ENCODE measurements at places on chromosomes 7 and 10.
A peak's percentile ranks its signal among the peaks of the same experiment; 100 is the strongest.

DNA sequence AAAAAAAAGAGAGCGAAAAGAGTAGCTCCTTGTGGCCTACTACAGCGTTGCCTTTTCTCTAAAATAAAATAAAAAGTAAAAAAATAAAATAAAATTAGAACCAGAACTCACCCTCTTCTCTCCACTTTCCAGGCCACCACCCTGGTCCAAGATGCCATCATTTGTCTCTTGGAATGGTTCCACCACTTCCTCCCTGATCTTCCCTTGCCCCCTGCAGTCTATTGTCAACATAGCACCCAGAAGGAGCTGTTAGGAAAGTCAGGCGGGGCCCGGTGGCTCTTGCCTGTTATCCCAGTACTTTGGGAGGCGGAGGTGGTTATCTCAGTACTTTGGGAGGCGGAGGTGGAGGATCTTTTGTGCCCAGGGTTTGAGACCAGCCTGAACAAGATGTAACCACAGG, 7.6 kb upstream of the GRID2IP start:
- DNase-seq, result peak; percentile 65

GRCh38 chr7:151732834-151733592, 143.9 kb downstream of the PRKAG2 start:
- DNase-seq, result no peak

GRCh38 chr7:151432658-151433521, 7.1 kb downstream of the CRYGN start:
- peak; percentile 91 for DNase-seq

- no peak for DNase-seq
Measured at GRCh38 chr7:128410451-128410753, 620 bp upstream of the IMPDH1 start.

DNA sequence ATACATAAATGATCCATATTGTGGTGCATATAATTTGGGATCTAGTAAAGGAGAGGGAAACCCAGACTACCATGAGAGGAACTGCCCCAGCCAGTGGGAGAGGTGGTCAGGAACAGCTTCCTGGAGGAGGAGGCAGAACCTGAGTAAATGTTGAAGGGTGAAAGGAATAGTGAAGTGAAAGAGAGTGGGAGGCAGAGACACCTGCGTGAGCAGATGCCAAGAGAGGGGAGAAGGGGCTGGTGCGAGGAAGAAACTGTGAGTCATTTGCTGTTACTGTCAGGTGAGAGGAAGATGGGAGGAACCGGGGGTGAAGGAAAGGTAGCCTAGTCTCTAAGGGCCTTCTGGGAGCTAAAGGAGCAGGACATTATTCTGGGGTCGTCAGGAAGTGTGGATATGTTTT, 294.8 kb downstream of the GRID1 start:
- DNase-seq, result no peak

DNA sequence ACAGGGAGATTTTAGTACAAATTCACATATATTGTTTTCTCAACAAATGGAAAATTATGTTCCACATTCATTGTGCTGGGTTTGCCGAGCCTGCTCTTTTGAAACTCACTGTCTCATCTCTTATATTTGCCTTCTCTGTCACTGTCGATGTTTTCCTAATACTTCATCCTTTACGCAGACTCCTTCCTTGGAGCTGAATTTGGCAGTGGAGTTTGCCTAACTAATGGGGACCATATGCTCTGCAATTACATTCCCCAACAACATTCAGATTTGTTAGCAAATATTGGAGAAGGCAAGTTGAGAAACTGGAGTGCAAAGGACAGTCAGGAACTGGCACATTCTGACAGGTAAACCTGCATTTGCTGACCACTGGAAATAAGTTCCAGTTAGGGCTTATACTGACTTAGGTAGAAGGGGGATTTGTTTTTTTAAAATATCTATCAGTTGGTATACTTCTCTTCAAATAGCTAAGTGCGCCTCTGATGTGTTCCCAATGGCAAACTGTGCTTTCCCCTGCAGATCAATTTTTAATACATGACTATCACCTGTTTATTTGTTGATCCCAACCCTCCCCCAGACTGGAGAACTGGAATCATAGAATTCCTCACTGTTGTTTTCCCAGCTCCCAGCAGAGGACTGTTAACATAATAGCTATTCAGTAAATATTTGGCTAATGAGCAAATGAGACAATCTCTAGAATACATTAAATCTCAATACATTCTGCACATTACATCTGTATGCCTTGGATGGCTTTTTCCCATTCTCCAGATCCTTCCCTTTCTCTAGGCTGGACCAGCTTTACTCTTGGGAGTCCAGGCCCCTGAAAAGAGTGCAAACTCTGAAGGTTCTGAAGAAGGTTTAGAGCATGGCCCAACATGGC, 769.3 kb downstream of the KCNMA1 start:
- DNase-seq, result no peak

DNA sequence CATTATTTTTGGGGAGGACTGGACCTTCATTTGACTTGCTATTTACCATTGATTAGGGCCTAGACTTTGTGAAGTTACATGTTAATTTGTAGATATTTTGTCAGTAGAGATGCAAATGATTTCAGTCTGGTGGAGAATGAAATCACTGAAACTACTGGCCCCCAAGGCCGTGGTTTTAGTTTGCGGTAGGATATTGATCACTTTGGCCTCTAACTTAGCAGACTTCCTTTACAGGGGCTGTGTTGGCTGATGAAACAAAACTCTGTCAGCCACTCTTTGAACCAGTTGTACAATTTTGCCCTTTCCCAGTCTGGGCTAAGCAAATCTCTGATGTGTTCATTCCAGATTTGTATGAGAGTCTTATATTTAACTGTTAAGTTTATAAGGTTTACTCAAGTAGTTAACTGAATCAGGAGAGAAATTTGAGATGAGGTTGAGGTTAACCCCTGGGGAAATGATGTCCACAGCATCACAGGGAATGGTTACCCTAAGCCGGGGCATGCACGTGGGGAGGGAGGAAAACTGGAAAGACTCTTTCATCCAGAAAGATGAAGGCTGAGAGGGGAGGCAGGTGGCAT, 105.7 kb upstream of the INSIG1 start:
- DNase-seq, result no peak
